ENCODE measurements at places on chromosomes 2 and 18. TPM values are rescaled to one million over a fixed set of nuclear protein-coding genes. Genes with fewer than 3 reads are reported as not detected.

DNA sequence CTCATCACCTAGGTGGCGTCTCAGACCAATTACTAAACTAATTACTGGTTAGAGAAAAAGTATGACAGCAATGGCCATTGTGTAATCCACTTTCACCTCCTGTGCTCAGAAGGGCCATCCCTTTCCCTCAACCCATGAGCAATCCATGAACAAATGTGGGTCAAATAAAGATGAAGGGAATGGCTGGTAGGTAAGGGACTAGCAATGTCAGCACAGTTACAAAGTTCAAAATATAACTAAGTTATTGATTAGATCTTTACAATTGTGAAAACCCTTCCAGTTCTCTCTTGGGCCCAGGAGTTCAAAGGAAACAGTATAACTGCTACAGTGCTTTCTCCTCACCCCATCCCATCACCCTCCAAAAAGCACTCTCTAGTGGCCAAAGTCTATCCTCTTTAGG, 98.3 kb downstream of the DTNA start:
- DNase-seq = no peak

DNA sequence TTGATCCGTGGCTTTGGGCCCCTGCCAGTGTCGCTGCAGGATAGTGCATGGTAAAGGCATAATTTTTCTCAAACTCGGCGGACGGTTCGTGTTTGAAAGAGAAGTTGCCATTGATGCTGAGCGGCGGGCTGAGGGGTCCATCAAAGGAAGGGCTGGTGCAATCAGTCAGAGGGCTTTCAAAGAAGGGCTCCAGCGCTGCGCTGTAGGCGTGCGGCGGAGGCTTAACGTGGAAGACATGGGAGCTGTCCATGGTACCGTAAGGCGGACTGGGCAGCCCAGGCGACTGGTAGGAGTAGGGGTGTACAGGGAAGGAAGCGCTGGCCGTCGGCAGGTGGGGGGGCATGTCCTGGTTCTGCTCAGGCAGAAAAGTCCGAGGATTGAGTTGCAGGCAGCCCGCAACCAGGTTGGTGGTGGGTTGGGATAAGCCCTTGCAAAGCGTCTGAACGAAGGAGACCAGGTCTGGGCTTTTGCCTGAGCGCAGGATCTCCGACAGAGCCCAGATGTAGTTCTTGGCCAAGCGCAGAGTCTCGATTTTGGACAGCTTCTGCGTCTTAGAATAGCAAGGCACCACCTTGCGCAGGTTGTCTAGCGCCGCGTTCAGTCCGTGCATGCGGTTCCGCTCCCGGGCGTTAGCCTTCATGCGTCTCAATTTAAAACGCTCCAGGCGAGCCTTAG, 2.3 kb downstream of the NEUROD1 start:
- DNase-seq = no peak

PMAIP1 gene
- total RNA-seq = 0.75 TPM

DNA sequence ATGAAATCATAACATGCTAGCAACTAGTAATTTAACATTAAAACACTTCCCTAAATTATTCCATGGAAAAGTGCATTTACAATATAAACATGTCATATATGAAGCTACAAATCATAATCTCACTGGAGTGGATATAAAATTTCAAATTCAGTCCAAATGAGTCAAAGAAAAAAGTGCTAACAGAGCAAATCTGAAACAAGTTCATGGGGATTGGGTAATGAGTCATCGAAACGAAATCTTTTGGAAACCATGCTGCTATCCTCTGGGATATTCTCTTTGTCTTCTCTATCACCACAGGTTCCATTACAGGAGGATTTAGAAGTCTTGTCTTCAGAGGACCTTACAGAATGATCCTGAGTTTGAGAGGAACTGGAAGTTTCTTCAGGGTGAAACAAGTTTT, 34.1 kb downstream of the STK17B start:
- DNase-seq = no peak

DNA sequence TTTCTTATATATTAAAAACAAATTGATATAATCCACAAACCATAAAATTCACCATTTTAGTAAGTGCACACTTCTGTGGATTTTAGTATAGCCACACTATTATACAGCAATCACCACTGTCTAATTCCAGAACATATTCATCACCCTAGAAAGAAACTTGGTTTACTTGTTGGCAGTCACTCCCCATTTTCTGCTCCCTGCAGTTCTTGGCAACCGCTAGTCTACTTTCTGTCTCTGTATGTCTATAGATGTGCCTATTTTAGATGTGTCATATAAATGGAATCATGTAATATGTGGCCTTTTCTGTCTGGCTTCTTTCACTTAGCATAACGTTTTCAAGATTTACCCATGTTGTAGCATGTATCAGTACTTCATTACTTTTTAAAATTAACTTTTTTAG, 5.7 kb downstream of the CKAP2L start:
- DNase-seq = no peak

DNA sequence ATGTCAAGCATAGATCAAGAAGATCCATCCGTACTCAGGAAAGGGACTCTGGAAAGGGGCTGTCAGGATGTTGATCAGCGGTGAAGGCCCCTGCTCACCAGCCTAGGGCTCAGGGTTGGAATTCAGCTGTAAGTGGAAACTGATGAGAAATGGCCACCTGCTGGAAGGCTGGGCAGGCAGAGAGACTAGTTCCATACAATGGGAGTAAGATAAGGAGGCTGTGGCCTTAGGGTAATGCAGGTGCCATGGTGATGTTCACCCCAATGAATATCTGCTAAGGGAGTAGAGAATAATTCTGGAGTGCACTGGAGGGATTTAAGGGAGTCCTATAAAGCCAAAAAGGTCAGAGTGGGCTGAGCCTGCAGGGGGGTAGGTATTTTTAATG, 256.6 kb downstream of the CYRIA start:
- DNase-seq = no peak

SERPINB2 gene
- total RNA-seq = 0.94 TPM

GPR39 gene
- total RNA-seq = 1.0 TPM

UNC80 gene
- total RNA-seq = 0.20 TPM

ITGB6 gene
- 0.30 TPM for total RNA-seq

DNA sequence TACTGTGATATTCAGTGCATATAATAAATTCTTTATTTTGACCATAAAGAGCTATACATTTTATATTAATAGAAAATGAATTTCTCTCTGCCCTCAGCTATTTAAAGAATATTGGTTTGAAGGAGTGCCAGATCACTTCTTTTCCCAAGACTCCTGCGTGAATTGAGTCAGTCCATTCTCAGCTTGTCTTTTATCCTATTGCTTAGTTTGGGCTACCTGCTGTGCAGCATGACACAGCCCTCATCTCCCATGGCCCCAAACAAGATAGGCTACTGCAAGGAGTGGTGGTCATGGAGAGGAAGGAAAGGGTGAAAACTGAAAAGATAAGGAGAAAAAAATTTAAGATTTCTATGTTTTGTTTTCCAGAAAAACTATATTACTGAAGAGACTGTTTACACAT, 10.1 kb upstream of the FBXO11 start:
- no peak for DNase-seq

GRCh38 chr18:13618760-13619438, 107.5 kb downstream of the FAM210A start:
- peak; percentile 55 for DNase-seq

EVA1A gene
- 1.2 TPM for total RNA-seq

DNA sequence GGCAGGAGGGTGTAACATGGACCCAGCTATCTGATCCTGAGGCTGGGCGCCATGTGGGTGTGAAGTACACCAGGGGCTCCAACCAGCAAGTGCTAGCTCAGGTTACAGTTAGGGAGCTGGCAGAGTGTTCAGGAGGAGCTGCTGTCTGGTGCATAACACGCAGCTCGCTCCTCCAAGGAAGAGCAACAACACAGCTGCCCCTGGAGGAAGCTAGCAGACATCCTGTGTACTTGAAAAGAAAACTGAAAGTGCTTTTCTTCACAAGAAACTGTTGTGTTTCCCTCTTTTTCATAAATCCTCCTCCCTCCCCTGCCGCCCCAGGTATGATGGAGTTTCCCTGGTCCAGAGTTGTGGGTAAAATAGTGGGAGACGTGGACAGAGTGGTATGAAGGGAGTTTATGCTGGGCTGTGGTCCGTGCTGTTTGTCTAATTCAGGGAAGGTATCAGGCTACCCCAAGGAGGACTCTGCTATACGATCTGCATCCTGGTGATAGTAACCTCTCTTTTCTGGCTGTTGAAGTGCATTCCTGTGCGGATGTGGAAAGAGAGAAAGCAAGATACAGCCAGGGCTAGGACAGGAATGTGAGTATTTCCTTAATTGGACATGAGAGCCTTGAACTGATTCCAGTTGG, 6.1 kb upstream of the LBH start:
- no peak for DNase-seq

GRCh38 chr2:133484784-133485183, 83.5 kb downstream of the NCKAP5 start:
- no peak for DNase-seq

DNA sequence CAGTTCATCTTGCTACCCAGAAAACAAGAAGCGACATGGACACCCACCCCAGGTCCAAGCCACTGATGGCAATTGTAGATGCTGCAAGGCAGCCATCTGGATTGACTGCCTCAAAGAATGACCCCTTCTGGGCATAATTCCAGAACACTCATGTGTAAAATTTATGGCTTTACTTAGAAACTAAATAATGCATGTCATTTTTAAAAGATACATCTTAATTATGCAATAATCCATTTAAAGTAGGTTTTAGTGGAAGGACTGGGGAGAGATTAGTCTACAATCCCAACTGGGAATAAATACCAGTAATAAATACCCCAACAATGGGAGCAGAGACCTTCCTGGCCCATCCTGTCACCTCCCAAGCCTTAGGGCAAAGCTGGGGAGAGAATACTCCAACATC, 247.7 kb downstream of the SS18 start:
- no peak for DNase-seq

DNA sequence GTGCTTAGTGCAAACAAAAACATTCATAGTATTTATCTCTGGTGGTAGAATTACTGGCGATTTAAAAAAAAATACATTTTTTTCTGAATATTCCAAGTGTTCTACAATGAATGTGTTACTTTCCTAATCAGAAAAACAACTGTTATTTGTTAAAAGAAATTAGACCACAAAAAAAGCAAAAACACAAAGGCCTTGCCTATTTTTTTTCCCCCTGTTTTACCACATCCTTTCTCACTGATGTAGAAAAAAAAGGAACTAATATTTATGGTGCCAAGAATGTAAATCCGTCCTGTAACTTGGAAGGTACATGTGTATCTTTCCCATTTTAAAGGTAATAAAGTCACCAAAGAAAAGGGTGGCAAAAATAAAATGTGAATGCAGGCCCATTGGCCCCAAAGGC, 28.4 kb upstream of the MGAT4A start:
- no peak for DNase-seq

GRCh38 chr18:73615506-73615905, 532.1 kb downstream of the FBXO15 start:
- no peak for DNase-seq

IL37 gene
- not detected for total RNA-seq

DNA sequence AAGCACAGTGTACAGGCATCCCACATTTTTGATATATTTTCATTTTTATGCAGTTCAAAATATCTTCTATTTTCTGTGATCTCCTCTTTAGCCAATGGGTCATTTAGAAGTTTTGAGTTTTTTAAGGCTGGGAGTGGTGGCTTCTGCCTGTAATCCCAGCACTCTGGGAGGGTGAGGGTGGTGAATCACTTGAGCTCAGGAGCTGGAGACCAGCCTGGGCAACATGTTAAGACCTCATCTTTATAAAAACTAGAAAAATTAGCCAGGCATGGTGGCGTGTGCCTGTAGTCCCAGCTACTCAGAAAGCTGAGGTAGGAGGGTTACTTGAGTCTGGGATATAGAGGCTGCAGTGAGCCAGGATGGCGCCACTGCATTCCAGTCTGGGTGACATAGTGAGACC, 17.8 kb downstream of the UBR3 start:
- no peak for DNase-seq

MSH2 gene
- 4.3 TPM for total RNA-seq

- no peak for DNase-seq
Measured at GRCh38 chr18:38606841-38607240, 1041.2 kb upstream of the CELF4 start.

DNA sequence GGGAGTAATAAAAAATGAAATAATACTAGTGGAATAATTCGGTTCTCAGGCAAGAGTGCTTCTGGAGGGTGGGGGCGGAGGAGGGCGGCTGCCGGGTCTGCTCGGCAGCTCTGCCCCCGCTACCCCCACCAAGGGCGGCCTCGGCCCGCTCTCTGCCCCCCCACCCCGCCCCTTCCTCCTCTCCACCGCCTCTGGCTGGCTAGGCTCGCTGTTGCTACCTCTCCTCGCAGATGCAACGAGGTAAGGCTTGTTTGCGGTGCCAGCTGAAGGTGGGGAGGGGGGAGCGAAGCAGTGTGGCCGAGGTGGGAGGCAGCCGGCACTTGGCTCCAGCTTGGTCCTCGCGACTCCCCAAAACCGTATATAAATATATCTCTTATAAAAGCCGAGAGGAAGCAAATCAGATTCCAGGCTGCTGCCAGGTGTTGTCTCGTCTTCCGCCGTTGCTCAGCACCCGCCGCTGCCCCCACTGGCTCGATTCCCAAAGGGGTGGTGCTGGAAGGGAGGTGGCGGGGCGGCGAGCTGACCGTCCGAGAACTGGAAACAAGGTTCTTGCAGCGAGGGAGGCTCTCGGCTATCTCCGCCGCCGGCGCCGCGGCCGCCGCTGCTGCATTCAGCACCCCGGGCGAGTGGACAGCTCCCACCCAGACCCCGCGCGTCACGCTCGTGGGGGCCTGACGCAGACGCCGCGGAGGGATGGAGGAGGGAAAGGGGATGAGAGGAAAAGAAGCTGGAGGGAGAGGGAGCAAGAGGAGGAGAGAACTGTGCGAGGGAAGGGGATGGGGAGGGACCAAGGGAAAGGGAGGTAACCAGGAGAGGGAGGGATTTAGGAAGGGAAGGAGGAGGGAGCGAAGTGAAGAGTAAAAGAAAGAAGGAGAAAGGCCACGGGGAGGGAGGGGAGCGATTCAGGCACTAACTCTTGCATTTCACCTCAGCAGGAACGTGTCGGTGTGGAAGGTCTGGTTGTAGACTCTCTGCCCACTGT, at the start of gene MARCHF4:
Gene MARCHF4, minus strand, starts transcription at position 763 of the 982 bp plus-strand sequence. CDS start 2,223 bp downstream, outside the sequence.
- DNase-seq = peak; percentile 65

DNA sequence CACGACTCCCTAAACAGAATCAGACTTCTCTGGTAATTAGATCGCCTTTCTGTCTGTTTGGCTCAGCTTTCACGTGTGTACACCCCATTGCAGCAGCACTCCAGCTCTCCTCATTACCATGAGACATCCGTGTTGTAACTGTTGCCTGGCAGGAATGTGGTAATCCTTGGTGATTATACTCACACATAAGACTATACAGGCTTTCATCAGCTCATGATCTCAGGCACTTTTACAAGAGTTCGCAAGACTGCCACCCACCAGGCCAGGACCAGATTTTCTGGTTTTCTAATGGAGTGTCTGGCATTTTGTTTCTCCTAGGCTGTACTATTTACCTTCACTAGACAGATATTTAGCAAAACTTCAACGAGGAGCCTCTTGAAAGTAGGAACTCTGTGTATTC, 50.2 kb downstream of the ACVR1 start:
- DNase-seq = no peak

EMILIN2 gene
- 6.9 TPM for total RNA-seq

- no peak for DNase-seq
Measured at GRCh38 chr2:102615620-102616436, 3.5 kb upstream of the SLC9A2 start.

ALPI gene
- total RNA-seq = not detected

HOXD12 gene
- not detected for total RNA-seq

Measured in right atrium auricular region (tissue), 2 donors.